NCI-H2081 (cell line): ENCODE measurements at places on chromosomes 1 and 21.
A peak's percentile ranks its signal among the peaks of the same experiment; 100 is the strongest.

DNA sequence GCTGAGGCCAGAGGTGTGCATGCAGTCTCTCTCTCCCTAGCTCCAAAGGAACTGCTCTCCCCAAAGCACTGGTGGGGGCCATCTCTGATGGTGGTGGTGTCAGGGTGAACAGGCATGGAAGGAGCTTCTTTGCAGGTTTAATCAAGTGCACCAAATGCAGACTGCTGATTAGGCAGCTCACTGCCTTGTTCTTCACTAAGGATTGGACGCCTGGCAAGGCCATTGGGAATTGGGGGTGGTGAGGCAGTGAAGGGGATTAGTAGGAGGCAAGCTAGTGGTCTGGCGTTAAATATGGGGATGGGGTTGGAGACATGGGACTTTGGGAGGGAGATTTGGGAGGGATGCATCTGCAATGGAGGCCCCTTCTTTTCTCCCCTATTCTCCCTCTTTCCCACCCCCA, 1.5 kb downstream of the CACNA1E start:
- DNase-seq: no peak

DNA sequence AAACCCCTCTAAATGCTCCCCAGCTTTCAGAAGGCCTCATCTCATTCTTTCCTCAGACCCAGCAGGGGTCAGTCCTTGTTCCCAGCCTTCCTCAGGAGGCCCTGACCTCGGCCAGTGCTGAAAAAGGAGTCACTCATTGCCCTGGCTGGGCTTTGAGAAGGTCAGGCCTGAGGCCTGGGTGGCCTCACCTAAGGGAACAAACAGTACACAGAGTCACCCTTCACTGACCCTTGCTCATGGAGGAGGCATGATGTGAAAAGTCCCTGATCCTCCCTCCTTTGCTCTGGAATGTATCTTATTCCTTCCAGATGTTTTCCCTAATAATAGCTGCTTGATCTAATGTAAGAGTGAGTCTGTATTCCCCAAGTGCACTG, 117.7 kb upstream of the SLC44A3 start:
- no peak for DNase-seq

DNA sequence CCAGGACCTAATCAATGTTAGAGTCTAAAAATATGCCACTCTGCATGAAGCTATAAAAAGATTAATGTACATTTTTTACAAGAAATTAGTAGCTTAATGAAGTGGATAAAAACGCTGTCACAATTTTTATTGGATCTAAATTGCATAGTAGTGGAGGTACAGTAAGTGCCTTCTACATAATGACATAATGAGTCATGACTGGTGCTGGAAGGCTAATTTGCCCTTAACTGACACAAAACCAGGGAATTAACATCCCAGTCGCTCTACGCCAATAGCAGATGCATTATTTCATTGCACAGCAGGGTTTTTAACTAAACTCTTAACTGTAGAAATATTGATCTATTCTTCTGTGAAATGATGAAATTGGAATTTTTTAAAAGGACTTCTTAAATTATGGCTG, 33.3 kb downstream of the RRAGC start:
- peak; percentile 30 for DNase-seq

- peak; percentile 94 for DNase-seq
These were observed 53.3 kb downstream of the NENF start for GRCh38 chr1:212485913-212486618.

- no peak for DNase-seq
These were observed 88.5 kb upstream of the ZBTB18 start for GRCh38 chr1:243962541-243962940.

DNA sequence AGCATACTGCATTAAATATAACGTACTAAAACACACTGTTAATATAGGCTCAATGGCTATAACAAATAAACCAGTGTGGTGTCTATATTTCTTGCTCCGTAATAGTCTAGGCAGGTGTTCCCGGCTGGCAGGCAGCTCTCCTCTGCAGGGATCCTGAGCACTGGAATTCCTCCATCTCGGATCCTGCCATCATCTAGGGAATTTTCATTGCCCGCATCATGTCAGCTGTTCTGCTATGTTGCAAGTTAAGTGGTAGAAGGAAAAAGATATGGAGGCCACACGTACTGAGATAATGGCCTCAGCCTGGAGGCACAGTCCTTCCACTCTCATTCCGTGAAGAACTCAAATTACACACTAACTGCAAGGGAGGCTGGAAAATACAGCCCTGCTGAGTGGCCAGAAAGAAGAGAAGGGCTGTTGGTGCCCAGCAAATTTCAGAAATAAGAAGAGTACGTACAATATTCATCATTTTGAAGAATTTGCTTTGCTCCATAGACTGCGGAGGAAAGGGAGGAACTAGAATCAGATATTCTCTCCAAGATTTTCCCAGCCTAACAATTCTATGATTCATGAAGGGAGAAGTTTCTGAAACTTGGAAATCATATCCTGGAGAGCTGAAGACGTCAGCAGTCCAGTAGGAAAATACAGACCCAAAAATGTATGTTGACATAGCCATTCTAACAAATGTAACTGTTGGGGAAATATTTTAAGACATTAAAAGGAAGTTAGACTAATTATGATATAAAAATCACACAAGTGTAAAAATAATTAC, 263.3 kb downstream of the MRPL39 start:
- no peak for DNase-seq

GRCh38 chr1:242212401-242212800, 213.5 kb upstream of the MAP1LC3C start:
- DNase-seq: peak; percentile 12

GRCh38 chr1:92439291-92439690, 47.4 kb downstream of the GFI1 start:
- no peak for DNase-seq

- no peak for DNase-seq
These were observed 188.7 kb upstream of the ATP1B1 start for GRCh38 chr1:168917796-168918195.

GRCh38 chr1:208203848-208204609, 40.2 kb downstream of the PLXNA2 start:
- DNase-seq: no peak

- DNase-seq: no peak
These were observed 160.2 kb upstream of the IRF2BP2 start for GRCh38 chr1:234769986-234770795.
